GM12891 (cell line): ENCODE measurements at places on chromosomes 2 and 18.

DNA sequence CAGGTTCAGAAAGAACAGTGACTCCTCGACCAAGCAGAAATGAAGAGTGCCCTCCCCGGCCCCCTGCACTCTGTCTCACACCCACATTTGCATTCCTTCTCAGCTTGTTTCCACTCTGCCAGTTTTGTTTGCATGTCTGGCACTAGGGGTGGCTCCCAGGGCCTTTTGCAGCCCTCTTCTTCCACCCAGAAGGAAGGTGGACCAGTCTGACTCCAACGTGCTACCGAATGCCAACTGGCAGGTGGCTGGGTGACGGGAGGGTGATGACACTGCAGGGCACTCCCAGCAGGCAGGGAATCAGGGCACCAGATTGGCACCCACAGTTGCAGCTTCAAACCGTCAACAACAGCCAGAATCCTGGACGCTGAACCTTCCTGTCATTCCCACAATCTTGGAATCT is 371.1 kb downstream of the TXNL1 start:
- no peak for DNase-seq

DNA sequence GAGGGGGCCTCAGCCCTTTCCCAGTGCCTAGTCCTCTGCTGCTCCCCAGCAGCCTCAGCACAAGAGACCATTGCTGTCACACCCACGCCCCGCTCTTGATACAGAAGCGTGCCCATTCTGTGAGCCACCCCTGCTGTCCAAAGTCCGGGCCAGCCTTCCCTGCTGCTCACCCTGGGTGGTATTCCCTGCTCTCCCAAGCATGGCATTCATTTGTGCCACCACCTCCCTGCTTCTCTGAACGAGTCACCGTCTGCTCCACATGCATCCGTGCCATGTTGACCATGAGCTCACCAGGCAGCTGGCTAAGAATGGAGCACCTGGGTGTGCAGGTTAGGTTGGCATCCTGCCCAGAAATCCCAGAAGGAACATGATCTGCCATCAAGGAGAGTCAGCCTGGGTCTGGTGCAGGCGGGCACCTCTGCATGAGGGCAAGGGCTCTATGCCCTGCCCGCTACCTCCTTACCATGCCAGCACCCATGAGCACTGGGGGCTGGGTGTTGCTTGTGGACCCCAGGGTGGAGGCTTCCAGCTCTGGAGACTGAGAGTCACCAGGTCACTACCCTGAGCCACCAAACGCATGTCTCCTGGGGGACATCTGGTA is 63.0 kb downstream of the TWIST2 start:
- no peak for DNase-seq

- no peak for DNase-seq
Measured at GRCh38 chr2:850429-850828, 100.2 kb upstream of the SNTG2 start.

- no peak for DNase-seq
Measured at GRCh38 chr2:24456599-24457556, 34.2 kb upstream of the NCOA1 start.

GRCh38 chr18:3037423-3037915 is 24.5 kb upstream of the LPIN2 start:
- DNase-seq, result peak; percentile 54

- no peak for DNase-seq
Measured at GRCh38 chr18:75141734-75142133, 67.2 kb downstream of the PTGR3 start.

DNA sequence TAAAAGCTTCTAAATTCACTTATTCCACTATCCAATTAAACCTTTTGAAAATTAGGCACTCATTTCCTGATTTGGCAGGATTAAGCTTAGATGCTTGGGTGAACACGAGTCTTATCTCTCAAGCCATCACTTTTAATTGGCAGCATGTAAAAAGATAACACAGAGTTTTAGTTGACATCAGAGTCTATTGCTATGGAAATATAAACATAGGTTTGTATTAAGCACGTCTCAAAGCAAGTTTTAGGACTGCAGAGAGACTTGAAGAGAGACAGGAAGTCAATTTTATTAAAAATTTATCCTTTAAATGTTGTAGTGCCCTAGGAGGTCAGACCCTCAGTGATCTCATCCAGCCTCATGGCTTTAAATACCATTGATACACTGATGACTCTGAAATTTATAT is 5.6 kb downstream of the RBKS start:
- DNase-seq, result no peak

- DNase-seq, result no peak
Measured at GRCh38 chr2:70777450-70777849, 9.4 kb upstream of the ADD2 start.

DNA sequence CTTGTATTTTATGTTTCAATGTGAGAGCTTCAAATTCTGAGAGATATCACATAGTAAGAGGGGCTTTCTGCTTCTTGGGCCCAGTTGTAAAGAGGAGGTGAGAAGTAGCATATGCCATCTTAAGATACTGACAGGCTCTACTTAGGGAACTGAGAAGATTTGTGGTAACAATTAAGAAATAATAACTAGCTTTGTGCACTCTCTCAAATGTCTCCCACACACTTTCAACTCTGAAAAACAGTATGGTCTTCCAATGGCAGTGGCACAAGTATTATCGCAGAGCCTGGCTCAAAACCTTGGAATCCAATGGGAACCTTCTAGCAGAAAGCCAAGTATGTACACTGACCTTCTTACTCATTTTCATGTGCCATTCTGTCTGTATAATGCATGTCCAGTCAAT is 80.3 kb upstream of the FAM237A start:
- DNase-seq, result no peak

DNA sequence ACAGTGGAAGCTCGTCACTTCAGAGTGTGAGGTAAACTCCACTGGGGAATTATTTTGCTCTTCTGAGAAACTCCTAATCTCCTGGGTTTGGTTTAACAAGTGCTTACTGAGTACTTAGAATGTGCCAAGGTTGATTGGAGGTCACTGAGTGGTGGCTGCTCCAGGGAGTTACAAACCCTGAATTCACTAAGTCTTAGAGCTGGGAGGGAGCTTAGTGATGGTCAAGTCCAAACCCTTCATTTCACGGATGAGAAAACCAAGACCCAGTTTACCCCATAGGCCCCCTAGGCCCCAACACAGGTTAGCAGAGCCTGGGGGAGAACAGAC is 52.0 kb downstream of the SLC4A5 start:
- no peak for DNase-seq

- DNase-seq, result no peak
Measured at GRCh38 chr2:101991721-101992145, at the start of gene IL1R2. IL1R2 (plus strand) TSS chr2:101991960; CDS start chr2:102008576, 16,616 bp downstream.

- DNase-seq, result peak; percentile 63
Measured at GRCh38 chr2:239934571-239935171, 90.5 kb downstream of the NDUFA10 start.

GRCh38 chr2:112486895-112487294 is 4.9 kb downstream of the TTL start:
- no peak for DNase-seq

DNA sequence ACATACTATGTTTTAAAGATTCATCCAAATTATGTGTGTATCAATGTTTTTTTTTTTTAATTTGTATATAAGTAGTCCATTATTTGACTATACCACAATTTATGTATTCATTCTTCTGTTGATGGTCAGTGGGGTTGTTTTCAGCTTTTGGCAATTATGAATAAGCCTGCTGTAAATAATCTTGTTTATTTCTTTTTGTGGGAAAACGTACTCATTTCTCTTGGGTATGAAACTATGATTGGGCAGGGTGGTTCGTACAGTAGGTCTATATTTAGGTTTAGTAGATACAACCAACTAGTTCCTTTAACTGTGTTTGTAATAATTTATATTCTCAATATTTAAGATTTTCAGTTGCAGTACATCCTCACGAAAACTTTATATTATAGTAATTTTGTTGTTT is 329.2 kb downstream of the LPIN1 start:
- DNase-seq, result no peak

GRCh38 chr2:142980246-142981068 is 103.0 kb downstream of the KYNU start:
- no peak for DNase-seq

- no peak for DNase-seq
Measured at GRCh38 chr2:219901155-219901554, 273.7 kb downstream of the SLC4A3 start.

GRCh38 chr2:148907085-148907785 is 32.2 kb downstream of the KIF5C start:
- DNase-seq, result no peak
